Activated CD4-positive, alpha-beta T cell treated with anti-CD3 and anti-CD28 coated beads, Interleukin-2, amount 10 ng/mL, durations not matched to agents 7 days and 5 days (primary cell): ENCODE measurements at places on chromosomes 5 and 9. TPM values are rescaled to one million over a fixed set of nuclear protein-coding genes. Genes with fewer than 3 reads are reported as not detected.

DNA sequence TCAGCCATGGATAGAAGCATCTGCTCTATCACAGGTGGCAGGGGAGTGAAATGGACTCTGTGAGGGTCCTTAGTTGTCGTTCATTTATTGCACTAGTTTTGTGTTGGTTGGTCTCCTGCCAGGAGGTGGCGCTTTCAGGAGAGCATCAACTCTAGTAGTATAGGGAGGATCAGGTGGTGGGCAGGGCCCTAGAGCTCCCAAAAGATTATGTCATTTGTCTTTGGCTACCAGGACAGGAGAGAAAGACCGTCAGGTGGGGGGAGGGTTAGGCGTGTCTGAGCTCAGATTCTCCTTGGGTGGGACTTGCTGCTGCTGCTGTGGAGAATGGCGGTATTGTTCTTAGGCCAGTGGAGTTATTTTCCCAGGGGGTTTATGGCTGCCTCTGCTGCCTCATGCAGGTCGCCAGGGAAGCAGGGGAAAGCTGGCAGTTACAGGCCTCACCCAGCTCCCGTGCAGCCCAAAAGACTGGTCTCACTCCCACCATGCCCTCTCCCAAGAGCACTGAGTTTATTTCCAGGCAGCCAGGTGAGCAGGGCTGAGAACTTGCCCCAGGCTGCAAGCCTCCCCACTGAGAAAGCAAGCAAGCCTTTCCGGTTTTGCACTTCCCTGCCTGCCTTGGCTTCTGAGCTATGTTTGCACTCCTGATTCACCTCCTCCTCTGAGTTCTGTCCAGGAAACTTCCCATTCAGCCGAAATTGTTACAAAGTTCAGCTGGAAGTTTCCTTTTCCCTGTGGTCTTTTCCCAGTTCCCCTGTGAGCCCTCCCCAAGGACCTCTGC, 317.3 kb downstream of the TAF11L14 start:
- no peak for DNase-seq

GRCh38 chr5:83104021-83104420, 26.7 kb downstream of the XRCC4 start:
- no peak for DNase-seq

GRCh38 chr5:88892669-88893068, 9.7 kb upstream of the MEF2C start:
- no peak for DNase-seq

DNA sequence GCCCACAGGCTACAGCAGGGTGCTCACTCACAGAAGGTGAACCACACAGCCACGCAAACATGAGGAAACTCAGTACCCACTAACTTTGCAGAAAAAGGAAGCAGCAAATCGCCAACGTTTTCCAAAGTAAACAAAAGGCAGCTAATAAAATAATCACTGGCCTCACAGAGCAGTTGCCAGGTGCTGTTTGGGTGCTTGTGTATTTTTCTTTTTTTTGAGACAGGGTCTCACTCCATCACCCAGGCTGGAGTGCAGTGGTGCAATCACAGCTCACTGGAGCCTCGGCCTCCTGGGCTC, 3.8 kb downstream of the SNAPC4 start:
- no peak for DNase-seq

GRCh38 chr9:24832307-24832706, 286.6 kb upstream of the IZUMO3 start:
- DNase-seq: no peak

DNA sequence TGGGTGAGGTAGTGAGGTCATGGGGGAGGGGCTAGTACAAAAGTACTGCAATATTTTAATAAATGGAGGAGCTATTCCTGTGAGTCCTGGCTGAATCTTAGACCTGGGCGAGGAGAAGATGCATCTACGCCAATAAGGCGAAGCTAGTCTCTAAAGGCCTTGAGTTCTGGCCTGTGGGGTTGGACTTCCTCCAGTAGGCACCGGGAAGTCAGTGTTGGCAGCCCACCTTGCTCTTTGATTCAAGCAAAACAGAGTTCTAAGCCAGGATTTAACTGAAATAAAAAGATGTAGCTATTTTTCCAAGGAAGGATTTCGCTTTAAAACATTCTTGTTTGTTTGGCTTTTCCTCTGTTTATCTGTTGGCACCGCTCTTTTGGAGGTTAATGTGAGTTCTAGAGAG, 244.6 kb downstream of the KIF4B start:
- no peak for DNase-seq

GRCh38 chr5:140548791-140549190, 1.3 kb downstream of the EIF4EBP3 start:
- no peak for DNase-seq

DNA sequence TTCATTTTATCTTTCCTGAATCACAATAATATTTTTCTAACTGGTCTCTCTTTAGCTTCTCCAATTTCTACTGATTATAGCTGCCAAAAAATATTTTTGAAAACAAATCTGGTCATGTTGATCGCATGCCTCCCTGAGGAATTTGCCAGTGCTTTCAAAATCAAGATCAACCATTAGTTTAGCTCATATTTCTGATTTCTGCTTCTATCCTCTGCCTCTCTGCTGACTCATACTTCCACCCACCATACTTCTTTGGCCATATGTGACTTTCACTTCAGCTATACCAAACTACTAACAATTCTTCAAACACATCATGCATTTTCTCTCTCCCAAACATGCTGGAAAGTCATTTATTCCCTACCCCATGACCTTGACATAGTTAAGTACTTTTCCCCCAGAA, 636.5 kb downstream of the TLE1 start:
- DNase-seq: no peak

MARVELD2 gene
- total RNA-seq: 0.07 TPM

GPRIN1 gene
- 2.5 TPM for total RNA-seq

TMEM215 gene
- total RNA-seq: not detected

ANKRD31 gene
- 0.17 TPM for total RNA-seq
